CD14-positive monocyte (primary cell): ENCODE measurements at places on chromosomes 3 and 15.

- no peak for DNase-seq
Observed at GRCh38 chr15:56736881-56737707, 3.8 kb upstream of the ZNF280D start.

DNA sequence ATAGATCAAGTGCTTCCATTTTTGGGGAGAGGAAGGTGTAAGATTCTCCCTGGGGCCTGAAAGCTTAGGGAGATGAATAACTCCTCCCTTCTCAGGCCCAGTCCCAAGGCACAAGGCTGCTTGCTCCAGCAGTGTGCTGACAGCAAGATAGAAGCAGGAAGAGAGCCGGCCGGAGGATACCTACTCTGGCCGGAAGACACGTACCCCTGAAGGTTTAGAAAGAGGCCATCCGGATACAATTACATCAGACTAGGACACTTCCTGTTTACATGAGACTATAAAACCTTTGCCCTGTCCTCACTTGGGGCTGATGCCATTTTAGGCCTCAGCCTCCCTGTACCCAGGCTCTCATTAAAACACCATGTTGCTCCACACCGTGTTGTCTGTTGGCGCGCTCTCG is 329.9 kb downstream of the SV2B start:
- DNase-seq = no peak

DNA sequence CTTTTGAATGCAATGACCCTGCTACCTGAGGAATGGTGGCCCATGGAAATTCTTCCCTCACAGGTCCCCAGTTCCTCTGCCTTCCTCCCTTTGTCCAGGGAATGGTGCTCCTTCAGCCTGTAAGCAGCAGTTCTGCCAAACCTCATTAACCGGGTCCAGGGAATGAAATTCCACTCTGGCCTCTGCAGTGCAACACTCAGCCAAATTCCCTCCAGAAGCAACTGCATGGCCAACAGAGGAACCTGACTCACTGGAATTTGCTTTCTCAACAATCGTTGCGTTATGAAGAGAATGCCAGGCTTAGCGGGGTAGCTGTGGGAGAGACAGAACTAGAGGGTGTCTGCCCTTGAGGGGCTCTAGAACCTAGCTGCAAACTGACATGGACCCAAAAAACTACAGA is 449.4 kb upstream of the PROK2 start:
- no peak for DNase-seq

DNA sequence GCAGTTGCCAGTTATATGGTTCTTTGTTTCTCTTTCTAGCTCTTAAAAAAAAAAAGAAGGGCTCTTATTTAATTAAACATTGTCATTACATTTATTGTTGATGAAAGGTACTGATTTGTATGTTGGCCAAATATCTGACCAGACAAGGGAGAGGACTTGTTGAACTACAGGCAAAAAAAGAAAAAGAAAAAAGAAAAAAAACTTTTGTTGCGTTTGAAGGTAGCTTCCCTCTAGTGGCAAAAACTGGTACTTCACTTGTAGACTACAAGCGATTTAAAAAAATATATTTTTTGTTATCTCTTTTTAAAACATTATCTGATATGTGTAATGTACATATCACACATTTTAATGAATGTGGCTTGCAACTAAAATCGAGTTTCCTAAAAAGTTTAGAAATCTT is 280.6 kb downstream of the ROBO2 start:
- no peak for DNase-seq

GRCh38 chr3:66403323-66403990 is 97.4 kb downstream of the LRIG1 start:
- DNase-seq = no peak

GRCh38 chr3:49998326-49998725 is 58.4 kb downstream of the RBM6 start:
- DNase-seq = no peak

DNA sequence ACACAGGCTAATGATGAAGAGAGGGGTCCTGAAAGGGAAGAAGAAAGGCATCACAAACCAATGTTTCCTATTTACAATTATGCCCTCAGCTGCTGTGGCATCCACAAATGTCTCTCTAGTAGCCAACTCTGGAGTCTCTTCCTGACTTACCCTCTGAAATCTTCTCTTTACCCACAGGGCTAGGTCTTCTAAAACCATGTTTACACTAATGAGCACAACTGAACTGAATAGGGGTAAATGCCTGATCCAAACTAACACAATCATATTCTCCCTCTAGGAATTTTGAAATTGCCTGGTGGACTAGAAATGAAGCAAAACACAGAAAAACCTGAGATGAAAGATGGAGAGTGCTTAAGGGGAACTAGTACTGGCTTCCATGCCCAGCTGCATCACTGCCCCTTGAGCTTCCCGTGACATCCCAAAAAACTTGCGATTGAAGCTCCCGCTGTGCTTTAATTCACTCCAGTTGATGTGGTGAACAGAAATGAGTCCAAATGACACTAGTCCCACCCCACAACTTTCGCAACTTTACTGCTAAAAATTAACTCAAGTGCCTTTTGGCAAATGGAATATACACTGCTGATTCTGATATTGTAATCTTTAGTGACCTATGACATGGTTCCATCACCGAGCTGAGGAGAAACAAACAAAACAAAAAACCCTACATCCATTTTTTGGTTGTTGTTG is 32.8 kb downstream of the CFAP20DC start:
- DNase-seq = no peak

- DNase-seq = peak; percentile 28
Observed at GRCh38 chr3:52061121-52061910, 4.9 kb upstream of the DUSP7 start.

- DNase-seq = no peak
Observed at GRCh38 chr3:33940736-33941135, 142.3 kb downstream of the PDCD6IP start.

GRCh38 chr3:61139686-61140085 is 111.6 kb downstream of the FHIT start:
- no peak for DNase-seq

GRCh38 chr15:68430471-68431036 is 1.4 kb downstream of the ITGA11 start:
- no peak for DNase-seq

DNA sequence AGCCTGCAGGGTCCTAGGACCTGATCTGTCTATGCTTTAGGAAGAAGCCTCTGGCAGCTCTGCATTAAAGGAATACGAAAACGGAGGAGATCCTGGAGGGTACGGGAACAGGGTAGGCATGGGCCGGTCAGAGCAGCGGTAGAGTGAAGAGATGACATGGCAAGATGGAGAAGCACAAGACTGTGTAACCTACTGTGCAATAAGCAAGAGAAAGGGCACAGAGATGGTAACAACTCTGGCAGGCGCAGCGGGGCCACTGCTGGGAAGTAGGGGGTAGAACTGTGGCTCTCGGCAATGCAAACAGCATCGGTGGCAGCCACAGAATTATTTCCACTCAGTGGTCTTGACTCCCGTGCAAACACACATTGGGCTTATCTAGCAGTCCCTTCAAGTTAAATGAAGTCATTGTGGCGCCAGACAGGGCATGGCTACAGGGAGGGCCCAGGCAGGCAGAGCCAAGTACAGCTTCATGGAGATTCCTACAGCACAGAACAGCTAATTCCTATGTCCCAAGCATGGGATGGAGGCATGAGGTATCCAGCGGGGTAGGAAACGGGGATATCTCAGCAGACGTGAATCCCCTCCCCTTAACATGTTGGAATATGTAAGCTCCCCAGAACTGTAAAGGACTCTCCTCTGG is 28.8 kb downstream of the WHAMM start:
- DNase-seq = no peak

GRCh38 chr3:58068122-58068809 is 60.0 kb downstream of the FLNB start:
- DNase-seq = no peak

DNA sequence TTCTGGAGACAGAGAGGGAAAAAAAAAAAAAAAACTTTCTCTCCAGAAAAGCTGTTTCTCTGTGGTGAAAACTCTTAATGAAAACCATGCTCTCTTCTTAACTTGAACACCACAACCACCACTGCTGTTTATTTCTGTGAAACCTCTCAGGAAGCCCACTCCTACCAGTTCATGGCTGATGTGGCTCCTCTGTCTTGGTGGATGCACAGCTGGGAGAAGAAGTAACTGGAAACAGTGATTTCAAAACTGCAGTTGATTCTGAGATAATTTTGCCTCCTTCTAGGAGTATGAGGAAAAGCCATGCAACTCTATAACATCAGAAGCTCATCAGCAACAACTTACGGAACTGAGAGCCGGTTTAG is 40.2 kb upstream of the PYGO1 start:
- DNase-seq = no peak

DNA sequence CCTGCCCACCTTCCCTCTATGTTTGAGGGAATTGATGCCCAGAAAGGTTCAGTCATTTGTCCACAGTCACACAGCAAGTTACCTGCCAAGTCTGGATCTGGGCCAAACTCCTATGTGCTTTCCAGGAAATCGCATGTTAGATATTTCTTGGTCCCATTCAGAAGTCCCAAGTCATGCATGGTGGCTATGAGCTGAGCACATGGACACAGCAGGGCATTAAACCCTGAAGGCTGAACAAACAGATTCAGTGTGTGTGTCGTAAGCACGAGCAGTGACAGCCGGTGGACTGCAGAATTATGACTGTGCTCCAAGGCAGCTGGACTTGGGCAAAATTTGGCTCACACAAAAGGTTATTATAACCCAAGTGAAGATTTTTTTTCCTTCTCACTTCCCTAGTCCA is 11.4 kb upstream of the SLC6A6 start:
- peak; percentile 75 for DNase-seq

GRCh38 chr3:87996882-87997281 is 61.9 kb downstream of the CGGBP1 start:
- no peak for DNase-seq

GRCh38 chr3:32140943-32141342 is 34.5 kb downstream of the GPD1L start:
- DNase-seq = no peak

- no peak for DNase-seq
Observed at GRCh38 chr3:114320246-114320645, 26.4 kb downstream of the TIGIT start.

GRCh38 chr3:59261009-59261408 is 211.2 kb upstream of the CFAP20DC start:
- DNase-seq = no peak

GRCh38 chr3:180063783-180064182 is 27.0 kb upstream of the PEX5L start:
- no peak for DNase-seq

GRCh38 chr3:172339892-172340291 is 108.4 kb downstream of the GHSR start:
- no peak for DNase-seq

DNA sequence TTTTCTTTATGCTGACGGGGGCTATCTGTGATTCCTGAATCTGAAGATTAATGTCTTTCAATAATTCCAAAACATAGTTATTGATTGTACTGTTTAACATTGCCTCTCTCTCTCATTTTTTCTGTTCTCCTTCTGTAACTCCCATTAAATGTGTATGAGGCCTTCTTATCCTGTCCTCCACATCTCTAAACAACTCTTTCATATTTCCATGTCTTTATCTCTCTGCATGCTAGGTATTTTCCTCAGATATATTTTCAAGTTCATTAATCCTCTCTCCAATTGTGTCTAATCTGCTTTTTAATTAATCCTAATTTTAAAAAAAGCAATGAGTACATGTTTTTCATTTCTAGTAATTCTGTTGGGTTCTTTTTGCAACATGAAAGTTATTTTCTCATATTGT is 173.2 kb downstream of the TLE3 start:
- DNase-seq = no peak

DNA sequence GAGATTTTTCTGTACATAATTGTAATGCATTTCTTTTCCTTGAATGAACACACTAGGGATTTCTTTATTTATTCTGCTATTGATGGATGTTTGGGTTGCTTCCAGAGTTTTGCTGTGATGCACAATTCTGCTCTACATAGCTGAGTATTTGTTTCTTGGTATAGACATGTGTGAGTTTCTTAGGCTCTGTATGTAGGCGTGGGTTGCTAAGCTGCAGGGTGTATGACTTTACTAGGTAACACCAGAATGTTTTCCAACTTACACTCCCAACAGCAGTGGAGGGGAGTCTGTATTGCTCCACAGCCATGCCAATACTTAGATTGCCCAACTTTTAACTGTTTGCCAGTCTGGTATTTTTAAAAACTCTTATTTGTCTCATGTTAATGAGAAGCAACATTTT is 155.5 kb upstream of the TNIK start:
- DNase-seq = no peak

- no peak for DNase-seq
Observed at GRCh38 chr3:7959094-7959493, 542.5 kb upstream of the LMCD1 start.

- DNase-seq = no peak
Observed at GRCh38 chr15:37057256-37057655, 43.1 kb downstream of the MEIS2 start.
